Left lung (tissue), 14 donors: ENCODE measurements at places on chromosomes 6 and 20. TPM values are rescaled to one million over a fixed set of nuclear protein-coding genes. Genes with fewer than 3 reads are reported as not detected.

DNA sequence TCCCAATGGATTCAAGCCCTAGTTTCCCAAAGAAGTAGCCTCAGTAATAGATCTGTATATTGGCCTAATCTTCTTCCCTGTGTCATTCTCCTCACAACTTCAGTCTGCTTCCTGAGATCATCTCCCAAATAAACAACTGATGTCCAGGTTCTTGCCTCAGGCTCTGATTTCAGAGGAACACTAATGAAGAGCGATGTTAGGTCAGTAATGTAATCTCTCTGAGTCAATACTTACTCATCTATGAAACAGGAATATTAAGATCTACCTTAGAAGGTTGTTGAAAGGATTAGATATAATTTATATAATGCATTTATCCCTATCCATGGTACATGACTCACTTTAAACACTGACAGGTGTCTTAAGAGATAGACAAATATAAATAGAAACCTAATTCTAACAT, 246.0 kb upstream of the FLRT3 start:
- no peak for DNase-seq

GRCh38 chr20:62289898-62290297, 12.9 kb upstream of the ADRM1 start:
- no peak for DNase-seq

GRCh38 chr20:41960166-41960565, 342.0 kb upstream of the CHD6 start:
- DNase-seq = no peak

DNA sequence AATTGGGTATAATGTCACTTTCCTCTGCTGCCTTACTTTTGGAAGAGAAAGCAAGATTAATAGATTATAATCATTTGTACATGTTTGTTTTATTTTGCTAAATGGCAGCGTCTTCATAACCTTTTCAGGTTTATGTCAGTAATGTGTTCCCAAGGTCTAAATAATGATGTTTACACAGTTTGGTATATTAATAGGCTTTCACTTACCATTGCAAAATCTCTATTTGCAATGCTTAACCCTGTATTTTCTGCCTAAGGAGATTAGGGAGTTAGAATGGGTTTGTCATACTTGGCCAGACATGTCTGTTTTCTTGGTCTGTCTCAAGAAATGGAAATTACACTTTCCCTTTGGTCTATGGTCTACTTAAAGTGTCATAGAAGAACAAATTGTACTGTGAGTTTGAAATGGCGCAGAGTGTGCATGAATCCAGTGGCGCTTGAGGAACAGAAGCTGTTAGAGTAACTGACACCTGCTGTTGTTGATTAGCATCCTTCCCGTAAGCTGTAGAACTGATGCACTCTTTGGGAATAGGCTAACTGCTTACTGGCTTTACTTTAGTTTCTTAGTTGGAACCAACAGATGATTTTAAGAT, 261.1 kb downstream of the SAMD5 start:
- DNase-seq = no peak

- no peak for DNase-seq
Observed at GRCh38 chr6:412146-412886, 20.8 kb downstream of the IRF4 start.

- DNase-seq = no peak
Observed at GRCh38 chr6:41074692-41075436, 2.1 kb downstream of the NFYA start.

- DNase-seq = no peak
Observed at GRCh38 chr6:161549977-161550655, 276.3 kb upstream of the AGPAT4 start.

DNA sequence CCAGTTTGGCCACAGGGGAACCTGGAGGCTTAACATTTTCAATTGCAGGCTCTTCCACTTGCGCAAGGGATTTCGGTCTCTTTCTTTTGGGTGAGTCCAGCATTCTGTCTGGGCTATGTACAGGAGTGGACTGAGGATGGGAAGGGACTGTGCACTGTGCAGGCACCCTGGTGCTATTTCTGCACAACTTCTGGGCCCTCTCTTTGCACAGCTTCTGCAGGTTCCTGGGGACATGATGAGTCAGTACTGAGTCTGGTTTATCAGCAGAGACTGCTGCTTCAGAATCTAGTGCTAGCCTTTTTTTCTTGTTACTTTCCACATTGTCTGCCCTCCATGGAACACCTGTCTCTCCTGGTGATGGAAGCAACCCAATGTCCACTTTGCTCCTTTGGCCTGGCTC, 78.5 kb upstream of the ASF1A start:
- no peak for DNase-seq

DNA sequence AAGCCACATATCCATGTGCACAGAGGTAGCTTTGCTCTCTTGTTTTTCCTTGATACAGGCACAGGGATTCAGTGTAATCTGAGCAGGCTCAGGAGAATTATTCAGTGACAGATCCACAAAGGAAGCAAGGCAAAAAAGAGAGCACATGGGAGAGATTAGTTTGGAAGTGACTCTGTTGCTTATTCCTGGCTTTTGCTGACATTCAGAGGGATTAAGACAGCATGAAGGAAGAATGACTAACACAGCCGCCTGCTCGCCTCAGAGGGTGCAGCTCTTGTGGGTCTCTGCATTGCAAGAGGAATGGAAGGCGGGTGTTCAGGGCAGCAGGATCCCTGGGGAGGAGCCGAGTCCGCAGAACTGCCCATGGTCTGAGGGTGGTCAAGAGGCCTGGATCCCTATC, 203.4 kb upstream of the KCNQ5 start:
- DNase-seq = peak; percentile 53

- no peak for DNase-seq
Observed at GRCh38 chr6:151701911-151702562, 105.4 kb upstream of the ESR1 start.

GRCh38 chr6:111662072-111662793, 56.6 kb upstream of the TRAF3IP2 start:
- DNase-seq = no peak

SNAP91 gene
- total RNA-seq = 0.20 TPM

CEP250 gene
- total RNA-seq = 27.2 TPM
